Germinal center (tissue), 1 donor: ENCODE measurements at places on chromosomes 2 and 18.
A peak's percentile ranks its signal among the peaks of the same experiment; 100 is the strongest.

DNA sequence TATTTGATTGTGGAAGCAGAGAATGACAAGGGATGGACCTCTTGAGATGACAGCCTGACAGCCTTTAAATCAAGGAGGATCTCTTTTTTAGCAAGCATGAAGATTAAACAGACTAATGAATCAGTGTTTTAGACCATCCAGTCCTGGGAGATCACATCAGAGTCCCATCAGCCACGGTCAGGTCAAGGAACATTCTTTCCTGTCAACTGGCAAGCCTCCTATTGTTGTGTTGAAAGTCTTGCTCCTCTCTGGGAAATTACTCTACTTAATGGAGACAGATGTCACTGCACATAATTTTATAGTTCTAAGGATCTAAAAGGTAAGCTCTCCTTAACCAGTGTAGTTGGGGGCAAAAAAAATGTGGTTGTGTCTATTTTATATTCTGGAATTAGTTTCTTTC, 469.0 kb downstream of the TMEM182 start:
- DNase-seq = no peak

DNA sequence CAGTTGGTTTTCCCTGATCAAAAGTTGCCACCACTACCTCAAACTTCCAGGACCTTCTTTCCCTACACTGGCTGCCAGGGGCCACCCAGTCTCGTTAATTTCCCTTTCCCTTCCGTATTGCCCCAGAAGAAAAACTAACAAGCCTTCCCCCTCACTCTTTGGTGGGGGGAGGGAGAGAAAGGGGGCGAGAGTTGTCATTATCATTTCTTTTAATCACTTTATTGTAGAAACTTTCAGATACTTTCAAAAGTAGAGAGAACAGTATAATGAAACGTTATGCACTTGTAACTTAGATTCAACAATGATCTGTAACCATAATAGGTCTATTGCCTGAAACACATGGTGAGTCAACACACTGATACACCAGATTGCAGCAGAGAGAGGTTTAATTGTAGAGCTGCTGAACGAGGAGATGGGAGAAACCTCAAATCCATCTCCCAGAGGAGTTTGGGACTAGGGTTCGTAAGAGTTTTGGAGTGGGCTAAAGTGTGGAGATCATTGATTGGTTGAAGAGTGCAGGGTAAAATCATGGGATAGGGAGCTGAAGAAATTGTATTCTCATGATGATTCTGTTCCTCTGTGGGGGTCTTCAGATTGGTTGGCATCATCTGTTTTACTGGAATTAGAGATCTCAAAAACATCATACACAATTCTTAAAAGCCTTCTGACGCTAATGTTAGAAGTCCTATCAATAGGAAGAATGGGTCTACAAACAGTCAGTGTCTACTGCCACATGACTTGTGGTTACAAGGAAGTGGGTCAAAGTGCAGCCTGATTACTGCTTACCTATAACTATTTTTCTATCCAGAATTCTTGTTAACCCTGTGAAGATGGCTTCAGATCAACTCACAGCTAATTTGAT, 2.6 kb upstream of the RNF149 start:
- no peak for DNase-seq

DNA sequence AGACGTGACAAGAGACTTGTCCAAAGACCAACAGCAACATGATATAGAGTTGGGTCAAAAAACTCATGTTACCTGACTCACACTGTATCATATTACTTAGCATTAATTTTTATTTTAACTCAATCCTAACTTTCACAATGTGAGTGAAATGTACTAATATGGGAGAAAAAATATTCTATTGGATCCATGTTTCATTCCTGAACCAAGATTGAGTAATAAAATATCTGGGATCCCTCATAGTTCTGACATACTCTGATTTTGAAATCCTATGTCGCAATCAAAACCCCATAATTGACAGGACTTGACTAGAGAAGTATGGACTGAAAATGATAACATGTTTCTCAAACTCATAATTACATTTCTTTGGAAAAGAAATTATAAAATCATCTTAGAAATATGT, 190.4 kb downstream of the RIT2 start:
- DNase-seq = no peak

GRCh38 chr2:107354175-107354574, 468.2 kb upstream of the ST6GAL2 start:
- DNase-seq = no peak

DNA sequence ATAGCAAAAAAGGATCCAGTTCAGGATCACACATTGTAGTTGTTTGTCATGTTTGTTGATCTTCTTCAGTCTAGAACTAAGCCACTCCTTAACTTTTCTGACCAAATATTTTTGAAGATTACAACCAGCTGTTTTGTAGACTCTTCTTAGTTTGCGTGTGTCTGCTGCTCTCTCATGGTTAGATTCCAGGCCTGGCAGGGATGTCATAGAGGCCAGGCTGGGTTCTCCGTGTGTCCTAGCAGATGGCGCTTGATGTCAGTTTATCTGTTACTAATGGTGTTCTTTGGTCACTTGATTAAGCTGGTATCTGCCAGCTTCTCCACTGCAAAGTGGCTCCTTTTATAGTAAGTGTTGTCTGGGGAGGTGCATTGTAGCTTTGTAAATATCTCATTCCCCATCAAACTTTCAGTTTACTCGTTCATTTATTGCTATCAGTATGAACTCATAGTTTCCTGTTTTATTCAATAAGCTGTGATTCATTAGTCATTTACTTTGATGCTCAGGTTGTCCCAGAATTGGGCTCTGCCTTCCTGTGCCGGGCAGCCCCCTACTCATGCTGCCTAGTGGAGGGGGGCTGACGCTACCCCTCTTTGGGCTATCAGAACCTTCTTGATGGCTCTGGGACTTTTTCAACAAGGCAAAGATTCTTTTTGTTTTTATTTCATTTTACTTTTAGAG, 42.1 kb downstream of the GRHL1 start:
- no peak for DNase-seq

GRCh38 chr2:105139556-105140239, 101.8 kb downstream of the MRPS9 start:
- no peak for DNase-seq

DNA sequence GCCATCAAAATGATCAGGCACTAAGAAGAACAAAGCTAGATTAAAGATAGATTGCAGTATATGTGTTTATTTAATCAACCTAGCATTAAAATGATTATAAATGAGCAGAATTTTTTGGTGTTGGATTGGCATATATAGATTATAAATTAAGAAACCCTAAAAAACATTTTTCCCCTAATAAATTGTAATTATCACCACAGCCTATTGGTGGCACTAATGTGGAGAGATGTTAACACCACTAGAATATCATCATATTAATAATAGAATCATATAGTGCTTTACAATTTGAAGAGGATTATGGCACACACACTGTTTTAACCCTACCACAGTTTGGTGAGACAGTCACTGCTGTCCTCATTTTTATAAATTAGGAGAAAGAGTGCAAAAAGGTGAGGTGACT, 112.4 kb upstream of the RND3 start:
- no peak for DNase-seq

DNA sequence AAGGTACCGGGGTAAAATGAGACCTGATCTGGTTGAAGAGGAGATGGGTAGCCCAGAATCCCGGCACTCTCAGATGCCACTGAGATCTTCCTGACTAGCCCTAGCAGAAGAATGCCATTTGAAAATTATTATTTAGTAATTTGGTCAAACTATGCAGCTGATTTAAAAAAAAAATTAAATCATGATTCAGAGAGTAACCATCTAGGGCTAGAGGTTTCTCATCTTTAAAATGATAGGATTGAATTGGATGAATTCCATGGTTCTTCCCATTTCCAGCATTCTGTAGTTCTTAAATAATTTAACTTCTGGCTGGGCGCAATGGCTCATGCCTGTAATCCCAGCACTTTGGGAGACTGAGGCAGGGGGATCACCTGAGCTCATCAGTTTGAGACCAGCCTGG, 106.1 kb downstream of the MYO1B start:
- no peak for DNase-seq

DNA sequence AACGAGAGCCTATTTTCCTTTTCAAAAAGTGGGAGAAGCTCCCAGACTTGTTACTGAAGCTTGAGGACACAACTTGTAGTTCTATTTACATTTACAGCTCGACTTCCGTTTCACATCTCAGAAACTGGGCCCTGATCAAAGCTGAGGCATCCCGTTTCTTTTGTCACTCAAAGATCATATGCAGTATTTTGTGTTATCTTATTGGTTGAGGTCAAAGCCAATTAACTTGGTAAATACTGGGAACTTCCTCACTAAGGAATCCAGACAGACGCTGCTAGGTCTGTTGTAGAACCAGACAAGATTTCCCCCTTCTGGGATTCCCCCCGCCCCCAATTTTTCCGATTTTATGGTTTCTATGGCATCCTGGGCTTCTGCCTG, 50.3 kb downstream of the TSN start:
- no peak for DNase-seq

- DNase-seq = peak; percentile 11
Measured at GRCh38 chr2:42141687-42142546, 27.2 kb upstream of the EML4 start.

DNA sequence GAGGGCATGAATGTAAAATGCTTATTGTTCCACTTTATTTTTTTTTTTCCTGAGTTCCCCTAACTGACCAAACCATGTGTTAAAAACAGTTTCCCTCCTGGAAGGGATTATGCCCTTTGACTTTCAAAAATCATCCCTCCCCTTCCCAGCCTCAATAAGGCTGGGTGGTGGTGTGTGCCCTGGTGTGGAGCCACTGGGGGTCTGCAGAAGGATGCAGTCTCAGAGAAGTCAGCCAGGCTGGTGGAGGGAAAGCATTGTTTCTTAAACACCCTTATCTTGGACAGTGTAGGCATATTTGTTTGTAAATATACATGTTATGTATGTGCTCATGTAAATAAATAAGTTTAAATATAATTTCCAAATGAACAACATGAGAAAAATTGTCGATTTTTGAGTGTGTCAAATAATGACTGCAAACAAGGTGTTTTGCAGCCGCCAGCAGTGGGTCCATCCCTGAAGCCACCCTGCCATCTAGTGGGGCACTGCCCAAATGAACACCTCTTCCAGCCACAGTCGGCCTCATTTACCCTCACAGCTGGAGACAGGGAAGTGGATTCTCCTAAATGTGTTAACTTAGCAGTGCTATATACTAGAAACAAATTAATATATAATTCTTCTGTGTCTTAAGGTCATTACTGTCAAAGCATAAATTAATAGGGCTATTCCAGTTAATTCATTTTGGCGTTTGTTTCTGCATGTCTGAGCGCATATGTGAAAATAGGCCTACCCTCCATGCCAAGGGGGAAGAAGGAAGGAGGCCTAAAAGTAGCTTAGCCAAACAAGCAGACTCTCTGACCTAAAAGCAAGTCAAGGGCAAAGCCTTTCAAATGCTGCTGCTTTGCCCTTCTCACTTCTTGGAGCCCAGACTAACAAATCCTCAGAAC, 209.6 kb upstream of the PIK3C3 start:
- DNase-seq = no peak

- DNase-seq = no peak
Measured at GRCh38 chr2:20823917-20824316, 1.0 kb upstream of the LDAH start.

- no peak for DNase-seq
Measured at GRCh38 chr18:58217052-58217451, 173.0 kb downstream of the NEDD4L start.

DNA sequence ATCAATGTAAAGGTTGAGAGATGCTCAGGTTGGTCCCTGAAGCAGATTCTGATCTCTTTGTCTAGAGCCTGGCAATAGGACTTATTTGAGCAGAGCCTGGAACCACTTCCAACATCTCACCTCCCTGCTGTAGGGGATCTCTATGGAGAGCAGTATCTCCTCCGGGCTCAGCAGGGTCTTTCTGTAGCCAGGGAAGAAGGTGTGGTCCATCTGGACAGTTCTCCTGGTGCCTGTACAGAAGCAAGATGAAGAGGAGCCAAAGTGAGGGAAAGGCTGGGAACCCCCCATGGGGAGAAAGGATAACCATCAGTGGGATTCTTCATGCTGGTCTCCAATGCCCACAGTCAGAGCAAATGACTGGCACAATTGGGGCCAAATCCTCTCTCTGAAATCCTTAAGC, 34.8 kb downstream of the XDH start:
- DNase-seq = no peak

GRCh38 chr2:13030606-13031005, 313.9 kb downstream of the TRIB2 start:
- no peak for DNase-seq

GRCh38 chr2:100320547-100321178, 1.6 kb downstream of the LONRF2 start:
- DNase-seq = no peak

GRCh38 chr2:152376385-152376784, 41.4 kb downstream of the FMNL2 start:
- DNase-seq = no peak

- DNase-seq = no peak
Measured at GRCh38 chr18:13614641-13615288, 111.6 kb downstream of the FAM210A start.

- no peak for DNase-seq
Measured at GRCh38 chr2:18719978-18720775, 130.8 kb upstream of the NT5C1B start.

- DNase-seq = no peak
Measured at GRCh38 chr2:134268265-134268664, 14.4 kb downstream of the MGAT5 start.

- no peak for DNase-seq
Measured at GRCh38 chr2:170836027-170836426, 19.3 kb downstream of the GAD1 start.

GRCh38 chr2:22079583-22079982, 955.8 kb downstream of the TDRD15 start:
- DNase-seq = no peak

GRCh38 chr2:127810156-127810618, 784 bp downstream of the WDR33 start:
- DNase-seq = no peak

DNA sequence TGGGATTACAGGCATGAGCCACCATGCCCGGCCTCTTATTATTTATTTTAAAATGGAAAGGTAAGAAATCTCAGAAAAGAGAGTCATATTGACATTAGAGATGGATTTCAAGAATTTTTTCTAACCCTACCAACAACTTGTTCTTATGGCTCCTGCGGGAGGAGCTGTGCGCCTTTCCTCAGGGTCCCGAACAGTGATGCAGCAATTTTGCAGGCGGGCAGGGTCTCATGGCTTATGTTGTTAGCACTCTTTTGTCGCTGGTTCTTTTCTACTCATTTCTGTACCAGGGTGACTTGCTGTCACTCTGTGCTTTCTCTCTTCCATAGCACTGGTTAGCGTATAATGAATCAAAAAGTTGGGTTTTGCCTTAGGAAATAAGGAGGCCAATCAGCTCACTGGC, 148.8 kb upstream of the DLGAP1 start:
- no peak for DNase-seq

DNA sequence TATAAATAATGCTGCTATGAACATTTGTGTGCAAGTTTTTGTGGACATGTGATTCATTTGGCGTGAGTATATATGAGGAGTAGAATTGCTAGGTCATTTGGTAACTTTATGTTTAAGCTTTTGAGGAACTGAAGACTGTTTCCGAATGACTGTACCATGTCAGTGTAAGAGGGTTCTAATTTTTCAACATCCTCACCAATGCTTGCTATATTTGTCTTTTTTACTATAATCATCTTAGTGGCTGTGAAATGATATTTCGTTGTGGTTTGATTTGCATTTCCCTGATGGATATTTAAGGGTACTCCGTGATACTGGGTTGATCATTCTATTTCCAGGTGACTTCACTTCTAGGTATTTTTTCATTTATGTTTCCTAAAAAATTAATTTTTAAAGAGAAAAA, 241.1 kb downstream of the BCL2 start:
- DNase-seq = no peak

- DNase-seq = no peak
Measured at GRCh38 chr2:223943561-223944008, 1.6 kb downstream of the WDFY1 start.

GRCh38 chr2:208254871-208255556, at the start of gene IDH1:
TSS of gene IDH1 (minus strand) at chr2:208255071. CDS start at chr2:208251551, 3,520 bp downstream.
- DNase-seq = peak; percentile 95
